H7 (cell line): ENCODE measurements at places on chromosomes 4 and X.

GRCh38 chr4:89562746-89563145 is 255.1 kb upstream of the GPRIN3 start:
- no peak for DNase-seq

DNA sequence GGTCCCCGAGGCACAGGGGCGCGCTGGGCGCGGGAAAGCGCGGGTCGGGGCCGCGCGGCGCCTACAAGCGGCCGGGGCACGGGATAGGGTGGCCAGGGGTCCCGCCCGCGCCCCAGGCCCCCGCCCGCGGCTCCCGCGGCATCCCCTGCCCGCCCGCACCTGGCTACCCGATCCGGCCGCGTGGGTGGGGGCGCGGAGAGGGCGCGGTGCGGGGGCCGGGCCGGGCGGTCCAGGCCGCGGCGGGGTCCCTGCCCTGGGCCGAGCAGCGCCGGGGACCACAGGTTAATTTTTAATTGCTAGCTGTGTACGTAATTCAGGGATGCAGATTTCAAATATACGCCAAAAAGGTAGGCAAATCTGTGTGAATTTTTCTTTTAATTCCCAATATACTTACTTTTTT is 44.3 kb upstream of the FAM47C start:
- DNase-seq, result peak; percentile 54

DNA sequence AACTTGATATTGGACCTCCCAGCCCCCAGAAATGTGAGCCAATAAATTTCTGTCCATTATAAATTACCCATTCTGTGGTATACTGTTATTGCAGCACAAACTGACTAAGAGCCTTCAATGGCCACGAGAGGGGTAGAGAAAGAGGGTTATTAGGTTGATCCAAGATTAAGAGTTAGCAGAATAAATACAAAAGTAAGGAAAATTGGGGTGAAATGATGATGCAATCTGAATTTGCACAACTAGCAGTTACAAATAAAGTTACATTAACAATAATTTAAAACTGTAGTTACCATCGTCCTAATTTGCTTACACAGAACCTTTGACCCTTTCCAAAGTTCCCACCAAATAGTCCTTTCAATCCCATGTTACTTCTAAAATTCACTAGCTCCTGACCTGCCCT is 54.2 kb downstream of the F8 start:
- no peak for DNase-seq

- DNase-seq, result peak; percentile 68
These were observed 55.2 kb downstream of the TRMT44 start for GRCh38 chr4:8495803-8496202.

DNA sequence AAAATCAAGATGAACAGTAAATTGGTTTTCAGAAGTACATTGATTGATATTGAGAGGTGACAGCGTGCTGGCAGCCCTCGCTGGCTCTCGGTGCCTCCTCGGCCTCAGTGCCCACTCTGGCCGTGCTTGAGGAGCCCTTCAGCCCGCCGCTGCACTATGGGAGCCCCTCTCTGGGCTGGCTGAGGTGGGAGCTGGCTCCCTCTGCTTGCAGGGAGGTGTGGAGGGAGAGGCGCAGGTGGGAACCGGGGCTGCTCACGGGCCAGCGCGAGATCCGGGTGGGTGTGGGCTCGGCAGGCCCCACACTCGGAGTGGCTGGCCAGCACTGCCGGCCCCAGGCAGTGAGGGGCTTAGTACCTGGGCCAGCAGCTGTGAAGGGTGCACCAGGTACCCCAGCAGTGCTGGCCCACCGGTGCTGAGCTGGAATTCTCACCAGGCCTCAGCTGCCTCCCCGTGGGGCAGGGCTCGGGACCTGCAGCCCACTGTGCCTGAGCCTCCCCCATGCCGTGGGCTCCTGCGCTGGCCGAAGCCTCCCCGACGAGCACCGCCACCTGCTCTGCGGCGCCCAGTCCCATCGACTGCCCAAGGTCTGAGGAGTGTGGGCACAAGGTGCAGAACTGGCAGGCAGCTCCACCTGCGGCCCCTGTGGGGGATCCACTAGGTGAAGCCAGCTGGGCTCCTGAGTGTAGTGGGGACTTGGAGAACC is 25.2 kb downstream of the RAP2C start:
- DNase-seq, result no peak

GRCh38 chrX:111035991-111036390 is 60.0 kb upstream of the PAK3 start:
- no peak for DNase-seq

DNA sequence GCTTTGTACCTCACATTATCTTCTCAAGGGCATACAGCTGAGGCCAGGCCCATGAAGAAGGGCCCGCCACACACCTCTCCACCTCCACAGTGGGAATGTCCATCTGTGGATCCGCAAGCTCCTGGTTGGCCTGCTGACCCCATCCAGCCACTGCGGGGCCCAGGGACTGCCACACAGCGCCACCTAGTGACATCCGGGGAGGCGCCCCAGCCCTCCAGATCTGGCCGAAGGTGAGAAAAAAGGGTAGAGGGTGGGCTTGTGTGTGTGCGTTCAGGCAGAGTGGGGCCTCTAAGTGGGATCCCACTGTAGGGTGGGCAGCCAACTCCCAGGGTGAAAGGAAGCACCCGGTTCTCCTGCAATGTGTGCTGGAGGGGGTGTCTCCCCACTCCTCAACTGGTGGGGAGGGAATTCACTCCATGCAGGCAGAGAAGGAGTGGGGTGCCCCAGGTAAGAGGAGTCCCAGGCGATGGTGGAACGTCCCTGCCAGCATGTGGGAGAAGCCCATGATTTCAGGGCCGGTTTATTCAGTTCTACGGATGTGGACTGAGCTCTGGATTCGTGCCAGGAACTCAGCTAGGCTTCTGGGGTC is 117.3 kb downstream of the ENPP6 start:
- DNase-seq, result peak; percentile 94

DNA sequence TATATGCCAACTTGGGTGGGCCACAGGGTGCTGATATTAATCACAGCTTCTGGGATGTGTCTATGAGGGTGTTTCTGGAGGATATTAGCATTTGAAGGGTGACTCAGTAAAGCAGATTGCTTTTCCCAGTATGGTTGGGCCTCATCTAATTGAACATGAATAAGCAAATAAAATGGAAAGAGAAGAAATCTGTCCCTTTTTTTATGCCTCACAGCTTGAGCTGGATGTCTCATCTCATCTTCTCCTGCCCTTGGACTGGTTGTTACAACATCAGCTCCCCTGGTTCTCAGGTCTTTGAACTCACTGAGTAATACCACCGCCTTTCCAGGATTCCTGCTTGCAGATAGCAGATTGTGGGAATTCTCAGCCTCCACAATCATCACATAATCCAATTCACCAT is 1149.2 kb downstream of the PCDH18 start:
- no peak for DNase-seq

DNA sequence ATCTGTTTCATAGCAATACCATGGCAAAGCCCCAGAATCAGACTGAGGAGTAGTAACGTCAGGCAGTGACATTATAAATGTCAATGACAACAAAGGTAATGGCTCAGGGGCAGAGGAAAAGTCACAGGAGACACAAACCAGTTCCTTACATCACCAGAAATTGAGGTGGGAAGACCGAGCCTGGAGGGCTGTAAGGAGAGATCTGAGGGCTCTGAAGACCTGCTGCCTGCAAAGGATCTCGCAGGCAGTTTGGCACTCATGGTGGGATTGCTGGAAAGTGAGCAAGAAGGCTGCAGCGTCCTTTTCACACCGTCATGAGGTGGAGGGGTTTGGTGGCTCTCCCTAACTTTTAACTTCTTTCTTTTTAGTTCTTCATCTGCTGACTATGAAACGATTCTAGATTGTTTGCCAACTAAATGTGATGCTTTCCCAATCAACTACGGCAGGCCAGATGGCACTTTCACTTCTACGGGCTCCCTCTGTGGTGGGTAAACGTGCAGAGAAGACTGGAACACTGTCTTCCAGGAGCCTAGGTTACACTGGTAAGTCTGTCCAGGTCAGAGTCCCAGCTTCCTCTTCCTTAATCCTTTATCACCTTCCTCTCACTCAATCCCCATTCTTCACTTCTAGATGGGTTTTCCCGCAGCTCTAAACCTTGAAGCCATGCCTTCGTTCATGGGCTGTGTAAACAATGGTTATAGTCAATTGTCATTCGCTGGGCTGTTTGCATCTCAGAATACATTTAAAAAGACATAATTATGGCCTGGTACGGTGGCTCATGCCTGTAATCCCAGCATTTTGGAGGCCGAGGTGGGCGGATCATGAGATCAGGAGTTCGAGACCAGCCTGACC is 58.2 kb downstream of the TBC1D9 start:
- DNase-seq, result peak; percentile 5

- DNase-seq, result no peak
These were observed 131.8 kb upstream of the MAD2L1 start for GRCh38 chr4:120198411-120198810.

DNA sequence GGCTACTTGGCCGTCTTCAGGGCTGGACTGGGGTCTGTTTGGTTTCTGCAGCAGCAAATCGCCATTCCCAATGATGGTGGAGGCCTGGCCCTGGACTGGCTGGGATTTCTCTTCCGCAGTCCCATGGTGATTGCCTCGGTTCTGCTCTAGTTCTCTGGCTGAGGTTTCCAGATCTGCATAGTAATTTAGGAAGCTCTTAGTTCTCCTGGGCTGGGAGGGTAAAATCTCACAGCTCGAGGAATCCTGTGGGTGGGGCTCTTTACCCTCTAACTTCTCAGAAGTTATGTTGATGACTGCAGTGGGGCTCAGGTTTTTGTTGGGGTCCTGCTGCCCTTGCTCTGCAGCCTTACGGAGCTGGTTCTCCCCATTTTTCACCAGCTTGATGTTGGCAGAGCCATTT is 200.6 kb downstream of the APBB2 start:
- no peak for DNase-seq

GRCh38 chr4:38002451-38003071 is 42.4 kb downstream of the PTTG2 start:
- DNase-seq, result no peak
